ENCODE measurements at places on chromosomes 1 and 21.

DNA sequence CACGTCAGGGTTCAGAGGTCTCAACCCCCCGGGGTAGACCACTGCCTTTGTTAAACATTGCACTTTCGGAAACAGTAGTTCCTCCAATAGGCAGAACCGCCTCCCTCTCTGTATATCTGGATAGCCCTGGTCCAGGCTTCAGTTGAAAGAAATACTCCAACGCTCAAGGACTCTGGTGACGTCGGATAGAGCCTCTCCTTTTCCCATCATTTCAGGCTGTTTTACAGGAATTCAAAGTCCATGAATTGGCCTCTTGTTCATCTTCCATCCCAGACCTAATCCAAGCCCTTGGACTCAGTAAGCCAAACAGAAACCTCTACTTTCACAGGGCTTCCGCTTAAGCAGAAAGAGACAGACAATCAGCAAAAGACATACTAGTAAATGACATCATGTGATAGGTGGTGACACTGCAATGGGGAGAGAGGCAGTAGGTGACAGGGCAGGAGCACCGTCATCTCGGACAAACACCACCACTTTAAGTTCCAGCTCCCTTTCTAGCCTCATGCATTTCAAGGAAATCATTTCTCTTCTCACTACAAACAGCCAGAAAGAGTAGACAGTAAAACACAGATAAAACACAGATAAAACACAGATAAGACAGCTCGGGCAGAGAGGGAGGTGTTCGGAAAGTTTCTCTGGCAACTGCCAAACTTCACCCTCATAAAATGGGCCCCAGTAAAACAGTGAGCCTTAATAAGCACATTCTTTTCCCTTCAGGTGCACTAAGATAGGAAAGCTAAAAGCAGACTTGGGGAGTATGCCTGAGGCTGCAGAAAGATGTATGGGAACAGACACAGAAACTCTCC is 2.3 kb upstream of the PLA2G2A start:
- no peak for DNase-seq

DNA sequence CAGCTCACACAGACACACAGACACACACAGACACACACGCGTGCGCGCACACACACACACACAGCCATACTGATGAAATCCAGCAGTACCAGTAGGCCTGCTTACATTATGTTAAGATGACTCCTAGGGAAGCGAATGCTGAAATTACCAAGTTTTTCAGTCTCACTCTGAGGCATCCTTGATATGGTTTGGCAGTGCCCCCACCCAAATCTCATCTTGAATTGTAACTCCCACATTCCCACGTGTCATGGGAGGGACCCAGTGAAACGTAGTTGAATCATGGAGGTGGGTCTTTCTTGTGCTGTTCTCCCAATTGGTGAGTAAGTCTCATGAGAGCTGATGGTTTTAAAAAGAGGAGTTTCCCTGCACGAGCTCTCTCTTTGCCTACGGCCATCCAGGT is 64.1 kb downstream of the TIAM1 start:
- peak; percentile 47 for DNase-seq

DNA sequence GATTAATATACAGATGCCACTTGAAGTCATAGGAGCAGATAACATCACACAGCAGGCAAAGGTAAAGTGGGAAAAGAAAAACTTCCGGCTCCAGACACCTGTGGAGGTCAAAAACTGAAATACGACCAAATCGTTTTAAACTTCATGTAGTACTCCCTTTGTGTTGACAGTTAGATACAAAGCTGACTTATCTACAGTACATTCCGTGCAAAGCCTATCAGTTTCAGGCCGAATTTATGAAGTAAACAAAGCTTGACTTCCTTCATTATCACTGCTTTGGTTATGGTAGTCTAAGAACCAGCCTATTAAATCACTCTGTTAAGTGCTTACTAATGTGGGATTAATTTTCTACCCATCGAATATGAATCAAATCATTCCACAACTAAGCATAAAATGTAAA is 156.3 kb downstream of the SMYD3 start:
- DNase-seq = no peak

GRCh38 chr1:61616830-61617229 is 108.1 kb downstream of the TM2D1 start:
- DNase-seq = no peak

- DNase-seq = no peak
These were observed 11.5 kb downstream of the ATP2B4 start for GRCh38 chr1:203638103-203638475.

GRCh38 chr1:19169642-19170041 is 40.4 kb downstream of the UBR4 start:
- no peak for DNase-seq

DNA sequence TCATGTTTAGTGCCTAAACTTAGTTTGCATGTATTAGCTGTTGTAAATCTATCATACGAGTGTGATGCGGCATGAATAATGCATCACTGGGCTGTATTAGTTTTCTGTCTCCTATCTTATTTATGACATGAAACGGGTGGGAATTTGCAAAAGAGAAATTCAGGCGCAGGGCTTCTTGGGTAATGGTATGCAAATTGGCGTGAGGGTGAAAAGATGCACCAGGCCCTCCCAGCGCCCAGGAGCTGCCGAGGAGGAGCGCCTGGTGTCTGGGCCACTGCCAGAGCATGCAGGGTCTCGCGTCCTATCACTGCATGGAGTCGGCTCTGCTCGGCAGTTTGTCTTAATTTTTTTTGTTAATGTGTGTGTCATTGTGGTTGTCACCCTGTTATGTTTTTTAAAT is 82.9 kb upstream of the ACTL8 start:
- no peak for DNase-seq

GRCh38 chr1:183349201-183349711 is 68.9 kb downstream of the NMNAT2 start:
- no peak for DNase-seq

DNA sequence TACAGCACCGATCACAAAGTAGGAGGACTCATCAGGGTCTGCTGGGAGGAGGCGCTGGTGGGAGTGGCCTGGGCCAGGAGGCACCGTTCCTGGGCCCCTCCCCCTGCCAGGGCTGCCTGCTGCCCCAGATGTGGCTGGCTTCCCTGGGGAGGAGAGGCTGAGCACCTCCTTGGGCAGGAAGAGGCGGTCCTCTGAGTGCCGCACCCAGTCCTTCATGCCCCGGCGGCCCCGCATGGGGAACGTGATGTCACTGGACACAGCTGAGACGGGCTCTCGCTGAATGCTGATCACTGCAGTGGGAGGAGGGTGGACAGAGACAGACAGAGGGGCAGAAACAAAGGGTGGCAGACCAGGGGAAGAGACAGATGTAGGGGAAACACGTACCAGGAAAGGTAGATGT is 24.8 kb downstream of the ADGRB2 start:
- DNase-seq = peak; percentile 64

GRCh38 chr1:86197206-86197855 is 40.8 kb upstream of the COL24A1 start:
- DNase-seq = no peak

GRCh38 chr1:18539171-18539570 is 58.4 kb downstream of the KLHDC7A start:
- no peak for DNase-seq

- no peak for DNase-seq
These were observed 65.8 kb upstream of the BCL9 start for GRCh38 chr1:147475488-147475887.

DNA sequence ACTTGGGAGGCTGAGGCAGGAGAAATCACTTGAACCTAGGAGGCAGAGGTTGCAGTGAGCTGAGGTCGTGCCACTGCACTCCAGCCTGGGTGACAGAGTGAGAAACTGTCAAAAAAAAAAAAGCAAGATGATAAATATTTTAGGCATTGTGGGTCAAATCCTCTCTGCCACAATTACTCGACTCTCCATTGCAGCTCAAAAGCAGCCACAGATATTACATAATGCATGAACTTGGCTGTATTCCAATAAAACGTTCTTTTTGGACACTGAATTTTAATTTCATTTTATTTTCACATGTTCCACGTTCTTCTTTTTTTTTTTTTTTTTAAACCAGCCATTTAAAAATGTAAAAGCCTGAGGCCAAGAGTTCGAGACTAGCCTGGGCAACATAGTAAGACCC is 69.4 kb downstream of the TCP10L start:
- no peak for DNase-seq

DNA sequence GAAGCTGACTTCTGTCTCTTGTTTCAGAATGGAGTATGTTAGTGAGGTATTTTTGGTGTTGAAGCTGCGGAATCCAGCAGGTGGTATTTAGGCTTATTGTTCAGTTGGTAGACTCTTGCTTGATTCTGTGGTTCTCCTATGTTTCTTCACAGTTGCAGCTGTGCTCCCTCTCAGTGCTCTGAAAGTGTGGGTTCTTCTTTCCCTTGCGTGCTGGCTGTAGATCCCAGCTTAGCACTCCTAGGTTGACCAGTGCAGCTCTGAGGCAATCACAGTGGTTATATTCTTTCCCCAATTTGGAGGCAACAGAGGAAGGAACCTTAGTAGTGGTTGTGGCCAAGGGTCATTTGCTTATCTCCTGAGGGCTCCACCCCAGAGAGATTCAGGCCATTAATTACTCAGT is 269.2 kb upstream of the NRIP1 start:
- DNase-seq = no peak

DNA sequence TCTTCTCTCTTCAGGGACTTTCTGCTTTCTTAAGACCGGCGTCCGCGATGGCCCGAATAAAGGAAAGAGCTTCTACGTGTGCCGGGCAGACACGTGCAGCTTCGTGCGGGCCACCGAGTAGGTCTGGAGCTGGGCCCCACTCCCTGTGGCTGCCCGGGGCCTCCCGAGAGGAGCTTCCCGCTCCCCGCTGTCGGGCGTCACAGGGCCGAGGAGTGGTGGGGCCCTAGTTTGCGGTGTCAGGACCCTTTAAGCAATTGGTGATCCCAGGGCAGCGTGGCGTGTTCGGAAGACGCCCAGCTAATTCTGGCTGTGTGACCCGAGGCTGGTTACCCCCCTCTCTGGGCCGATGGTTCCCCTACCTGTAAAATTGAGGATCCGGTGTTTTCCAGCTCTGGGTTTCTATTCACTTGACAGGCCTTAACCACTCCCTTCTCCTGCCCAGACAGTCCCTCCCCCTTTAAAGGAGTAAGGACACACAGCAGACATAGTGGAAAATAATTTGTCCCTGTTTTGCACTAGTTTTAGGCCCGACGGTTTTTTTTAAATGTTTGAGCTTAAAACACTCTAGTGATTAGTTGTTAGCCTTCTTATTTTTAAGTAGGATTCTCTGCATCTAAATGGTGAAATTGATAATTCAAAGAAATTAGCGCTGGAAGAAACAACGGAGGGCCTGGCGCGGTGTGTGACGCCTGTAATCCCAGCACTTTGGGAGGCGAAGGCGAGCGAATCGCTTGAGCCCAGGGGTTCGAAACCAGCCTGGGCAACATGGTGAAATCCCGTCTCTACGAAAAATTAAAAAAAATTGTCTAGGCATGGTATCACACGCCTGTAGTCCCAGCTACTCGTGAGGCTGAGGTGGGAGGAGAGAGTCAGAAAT is 553 bp downstream of the TTF2 start:
- DNase-seq = no peak

- no peak for DNase-seq
These were observed 14.8 kb upstream of the TMEM240 start for GRCh38 chr1:1554926-1555915.

- no peak for DNase-seq
These were observed 11.3 kb downstream of the SLC30A2 start for GRCh38 chr1:26034504-26035202.

GRCh38 chr1:187631381-187631675 is 802.6 kb downstream of the PLA2G4A start:
- DNase-seq = no peak

GRCh38 chr1:9942399-9942938 is 722 bp downstream of the LZIC start:
- peak; percentile 17 for DNase-seq

GRCh38 chr1:95084317-95085176 is 11.8 kb upstream of the ALG14 start:
- peak; percentile 12 for DNase-seq

DNA sequence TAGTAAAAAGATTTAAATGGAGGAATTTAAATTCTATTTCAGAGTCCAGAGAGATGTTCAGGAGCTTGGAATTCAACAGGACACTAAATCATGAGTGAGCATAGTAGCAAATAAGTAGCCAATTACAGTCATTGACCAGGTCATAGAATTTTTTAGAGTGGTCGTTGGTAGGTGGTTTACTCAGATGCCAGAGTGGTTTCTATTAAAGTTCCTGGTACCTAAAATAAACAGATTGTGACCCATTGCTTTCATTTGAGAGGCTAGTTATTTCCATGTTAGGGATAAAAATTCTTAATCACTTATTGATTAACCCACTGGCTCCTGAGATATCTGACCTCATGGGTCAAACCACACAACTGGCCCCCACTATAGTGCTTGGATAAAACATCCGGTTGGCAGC is 201.3 kb downstream of the ASTN1 start:
- no peak for DNase-seq

- no peak for DNase-seq
These were observed 385.2 kb downstream of the DUSP10 start for GRCh38 chr1:221356693-221357092.

DNA sequence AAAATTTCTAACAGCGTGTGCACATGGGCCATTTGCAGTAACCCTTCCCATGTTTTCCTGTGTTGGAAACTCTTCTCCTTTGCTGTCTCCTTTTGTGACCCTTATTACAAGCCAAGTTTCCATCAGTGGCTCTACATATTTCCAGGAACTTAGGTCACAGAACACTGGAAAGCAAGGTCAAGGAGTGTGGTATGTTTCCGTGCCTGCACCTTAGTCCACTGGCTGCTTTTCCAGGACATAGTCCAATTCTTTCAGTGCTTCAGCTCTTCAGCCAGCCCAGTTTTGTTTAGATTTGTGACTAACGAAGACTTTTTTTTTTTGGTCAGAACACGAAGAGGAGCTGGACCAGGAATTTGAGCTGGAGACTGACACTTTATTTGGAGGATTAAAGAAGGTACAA is 33.8 kb downstream of the HHAT start:
- no peak for DNase-seq

DNA sequence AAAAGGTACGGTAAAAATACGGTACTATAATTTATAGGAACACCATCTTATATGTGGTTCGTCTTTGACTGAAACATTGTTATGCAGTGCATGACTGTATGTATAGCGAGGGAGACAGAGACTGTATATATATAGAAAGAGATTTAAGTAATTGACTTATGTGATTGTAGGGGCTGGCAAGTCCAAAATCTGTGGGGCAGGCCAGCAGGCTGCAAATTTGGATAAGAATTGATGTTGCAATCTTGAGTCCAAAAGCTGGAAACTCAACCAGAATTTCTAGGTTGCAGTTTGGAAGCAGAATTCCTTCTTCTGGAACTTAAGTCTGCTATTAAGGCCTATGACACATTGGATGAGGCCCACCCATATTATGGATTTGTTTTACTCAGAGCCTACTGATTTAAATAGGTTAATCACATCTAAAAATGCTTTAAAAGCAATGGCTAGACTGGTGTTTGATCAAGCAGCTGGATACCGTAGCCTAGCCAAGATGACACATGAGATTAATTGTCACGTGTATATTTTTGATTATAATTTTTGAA is 42.0 kb downstream of the LAMC1 start:
- DNase-seq = no peak

- DNase-seq = no peak
These were observed 111.3 kb downstream of the TGFBR3 start for GRCh38 chr1:91774520-91775203.

All from activated CD4-positive, alpha-beta T cell treated with anti-CD3 and anti-CD28 coated beads for 48 hours (primary cell).